ENCODE measurements at places on chromosomes 6 and 20.

DNA sequence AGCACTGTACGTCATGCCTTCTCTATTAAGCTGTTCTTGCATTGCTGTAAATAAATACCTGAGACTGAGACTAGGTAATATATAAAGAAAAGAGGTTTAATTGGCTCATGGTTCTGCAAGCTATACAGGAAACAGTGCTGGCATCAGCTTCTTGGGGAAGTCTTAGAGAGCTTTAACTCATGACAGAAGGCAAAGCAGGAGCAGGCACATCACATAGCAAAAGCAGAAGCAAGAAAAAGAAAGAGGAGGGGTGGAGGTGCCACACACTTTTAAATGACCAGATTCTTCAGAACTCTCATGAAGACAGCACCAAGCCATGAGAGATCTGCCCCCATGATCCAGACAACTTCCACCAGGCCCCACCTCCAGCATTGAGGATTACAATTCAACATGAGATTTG lies 30.1 kb downstream of the CYB5R4 start:
- DNase-seq: no peak

- no peak for DNase-seq
Observed at GRCh38 chr20:32354592-32355416, 3.3 kb upstream of the ASXL1 start.

- DNase-seq: no peak
Observed at GRCh38 chr6:145119081-145119480, 616.2 kb downstream of the EPM2A start.

DNA sequence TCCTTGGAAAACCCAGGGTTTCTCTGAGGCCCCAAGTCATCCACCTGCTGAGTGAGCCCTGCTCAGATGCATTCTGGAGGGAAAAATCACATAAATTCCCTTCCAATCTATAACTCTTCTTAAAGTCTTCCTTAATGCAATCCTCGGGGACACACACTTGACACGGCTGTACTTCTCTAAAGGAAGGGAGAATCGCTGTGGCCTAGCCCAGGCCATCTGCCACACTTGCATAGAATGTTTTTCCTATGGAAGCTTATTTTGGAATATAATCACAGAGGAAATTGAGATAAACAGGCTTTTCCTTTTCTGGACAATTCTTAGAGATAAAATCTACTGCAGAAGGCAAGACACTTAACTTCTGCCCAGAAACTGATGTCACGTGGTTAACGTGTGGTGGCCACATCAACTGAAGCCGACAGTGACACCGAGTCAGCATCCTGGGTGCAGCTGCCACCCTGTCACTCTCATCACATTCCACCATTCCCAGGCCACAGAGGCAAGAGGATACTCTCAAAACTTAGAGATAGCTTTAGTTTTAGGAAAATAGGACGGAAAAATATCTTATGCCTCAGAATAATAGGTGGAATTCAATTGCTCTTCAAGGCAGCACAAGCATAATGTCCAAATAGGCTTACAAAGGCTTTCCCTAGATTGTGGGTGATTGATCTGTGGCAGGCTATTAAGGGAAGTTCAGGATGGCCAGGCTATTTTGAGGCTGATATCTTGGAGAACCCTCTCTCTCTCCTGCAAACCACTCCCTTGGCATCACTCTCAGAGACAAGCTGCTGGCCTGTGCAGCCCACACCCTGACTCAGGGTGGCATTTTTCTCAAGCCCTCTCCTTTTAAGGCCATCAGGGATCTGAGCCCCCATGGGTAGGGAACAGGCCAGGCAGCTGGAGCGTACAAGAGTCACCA lies 29.6 kb downstream of the PSMB1 start:
- DNase-seq: no peak

GRCh38 chr20:25859649-25860530 lies 163.2 kb upstream of the ZNF337 start:
- DNase-seq: no peak

GRCh38 chr20:33909331-33909921 lies 84.3 kb upstream of the RALY start:
- peak; percentile 94 for DNase-seq

DNA sequence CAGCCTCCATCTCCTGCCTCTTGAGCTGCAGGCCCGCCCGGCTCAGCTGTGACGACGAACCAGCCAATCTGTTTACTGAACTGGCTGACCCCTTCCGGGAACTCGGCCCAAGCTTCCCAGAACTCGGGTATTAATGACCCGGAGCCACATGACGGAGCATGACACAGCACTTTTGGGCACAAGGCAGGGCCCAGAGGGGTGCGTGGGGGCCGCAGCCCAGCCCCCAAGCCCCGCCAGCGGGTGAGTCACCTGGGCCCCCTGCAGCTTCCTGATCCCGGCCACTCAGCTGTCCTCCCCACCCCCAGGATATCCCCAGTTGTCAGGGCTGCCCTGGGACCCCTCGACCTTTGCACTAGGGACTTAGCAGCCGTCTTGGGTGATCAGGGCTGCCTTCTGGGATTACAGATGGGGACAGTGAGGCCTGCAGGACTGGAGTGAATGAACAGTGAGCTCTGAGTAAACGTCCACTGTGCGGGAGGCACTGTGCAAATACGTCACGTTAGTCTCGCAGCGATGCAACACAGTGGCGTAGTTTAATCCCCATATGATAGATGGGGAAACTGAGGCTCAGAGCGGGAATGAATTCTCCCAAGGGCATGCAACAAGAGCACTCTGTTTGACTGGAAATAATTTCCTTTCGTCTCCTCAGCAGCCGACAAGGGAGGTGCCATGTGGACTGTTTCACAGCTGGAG lies 102.1 kb downstream of the CEBPB start:
- peak; percentile 77 for DNase-seq

- DNase-seq: no peak
Observed at GRCh38 chr20:59105581-59105980, 58.0 kb upstream of the ZNF831 start.

- DNase-seq: no peak
Observed at GRCh38 chr6:28203201-28203600, 21.9 kb upstream of the ZSCAN9 start.

DNA sequence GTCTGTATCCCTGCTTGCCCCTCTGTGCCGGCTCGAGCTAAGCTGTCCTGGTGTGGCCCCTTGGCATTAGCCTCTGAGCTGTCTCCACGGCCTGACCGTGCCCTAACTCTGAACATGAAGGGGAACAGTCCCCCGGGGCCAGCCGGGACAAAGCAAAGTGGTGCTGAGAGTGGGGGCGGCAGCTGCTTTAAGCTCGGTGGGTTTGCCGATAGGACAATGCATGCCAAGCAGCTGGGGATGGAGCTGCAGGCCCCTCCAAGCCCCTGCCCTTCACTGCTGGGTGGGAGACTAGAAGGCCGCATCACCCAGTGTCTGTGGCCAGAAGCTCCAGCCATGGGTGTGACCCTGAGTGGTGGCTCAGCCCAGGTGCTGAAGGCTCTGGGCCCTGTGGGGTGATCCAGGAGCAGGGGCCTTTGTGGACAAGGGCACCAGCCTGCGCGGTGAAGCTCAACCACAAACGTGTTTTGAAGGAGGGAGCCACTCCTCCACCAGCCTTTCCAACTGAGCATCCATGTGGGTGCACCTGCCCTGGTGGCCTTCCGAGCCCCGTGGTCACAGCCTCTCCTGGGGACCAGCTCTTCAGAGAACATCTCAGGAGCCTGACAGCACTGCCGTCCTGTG lies 242.5 kb downstream of the ERMARD start:
- DNase-seq: no peak

GRCh38 chr20:62480318-62480717 lies 4.5 kb upstream of the GATA5 start:
- DNase-seq: no peak

GRCh38 chr6:44926556-44926955 lies 401.6 kb upstream of the RUNX2 start:
- no peak for DNase-seq

DNA sequence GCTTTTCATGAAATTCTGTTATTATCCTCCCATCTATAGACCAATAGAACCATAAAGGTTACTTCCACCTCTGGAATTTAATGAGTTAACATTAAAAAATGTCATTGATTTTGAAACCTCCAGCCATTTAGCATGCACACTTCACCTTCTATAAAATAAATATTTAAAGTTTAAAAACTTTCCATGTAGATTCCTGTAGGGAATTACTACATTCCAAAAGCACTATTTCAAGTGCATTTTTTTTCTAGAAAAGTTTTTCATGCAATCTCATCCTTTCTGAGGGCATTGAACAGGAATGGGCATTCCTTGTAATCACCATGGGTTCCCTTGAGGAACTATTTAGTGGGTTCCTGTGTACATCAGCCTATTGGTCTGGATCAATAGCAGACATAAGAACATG lies 253.8 kb upstream of the RIN2 start:
- no peak for DNase-seq

- DNase-seq: no peak
Observed at GRCh38 chr20:4821590-4821989, 99.9 kb downstream of the PRND start.

GRCh38 chr6:89144354-89144906 lies 1.4 kb upstream of the PM20D2 start:
- DNase-seq: no peak

- no peak for DNase-seq
Observed at GRCh38 chr6:106115286-106115685, 29.1 kb downstream of the PRDM1 start.

DNA sequence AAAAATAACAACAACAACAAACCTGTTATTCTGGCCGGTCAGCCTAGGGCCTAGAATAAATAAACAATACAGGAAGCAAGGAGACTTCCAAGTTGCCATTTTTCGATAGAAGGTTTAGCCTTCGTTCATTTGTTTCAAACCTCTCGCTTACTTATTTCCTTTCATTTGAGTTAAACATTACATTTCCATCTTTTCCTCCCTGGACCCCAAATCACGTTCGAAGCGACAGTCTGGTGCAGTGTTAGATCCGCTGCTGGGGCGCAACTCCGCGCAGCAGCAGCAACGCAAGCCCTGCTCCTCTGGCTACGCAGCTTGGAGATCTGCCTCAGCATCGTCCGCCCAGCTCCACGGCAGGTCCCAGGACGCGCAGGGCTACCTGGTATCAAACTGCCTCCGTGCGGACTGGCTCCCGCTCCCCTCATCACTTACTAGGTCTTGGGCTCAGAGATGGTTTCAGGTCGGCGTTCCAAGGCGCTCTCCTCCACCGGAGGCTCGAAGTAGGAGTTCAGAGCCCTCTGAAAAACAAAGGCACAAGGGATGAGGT lies 530 bp downstream of the TDP2 start:
- DNase-seq: no peak

- no peak for DNase-seq
Observed at GRCh38 chr6:87393026-87393622, 14.6 kb upstream of the CFAP206 start.

GRCh38 chr6:80988286-80988685 lies 764.2 kb downstream of the TENT5A start:
- DNase-seq: no peak

DNA sequence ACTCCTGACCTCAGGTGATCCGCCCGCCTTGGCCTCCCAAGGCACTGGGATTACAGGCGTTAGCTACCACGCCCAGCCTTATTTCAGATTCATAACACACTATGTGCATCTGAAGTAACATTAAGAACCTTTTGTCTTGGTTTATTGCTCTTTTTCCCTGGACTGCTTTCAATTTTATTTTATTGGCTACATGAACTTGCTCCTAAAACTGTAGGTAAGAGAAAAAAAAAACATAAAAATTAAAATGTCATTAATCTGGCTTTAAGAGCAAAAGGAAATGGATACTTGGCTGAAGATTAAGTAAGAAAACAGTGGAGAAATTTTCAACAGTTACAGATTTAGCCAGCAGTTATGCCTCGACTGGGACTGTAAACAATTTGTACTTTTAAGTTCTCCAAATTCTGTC lies 62.5 kb downstream of the GJA1 start:
- DNase-seq: no peak

- no peak for DNase-seq
Observed at GRCh38 chr6:71491844-71492243, 203.2 kb downstream of the OGFRL1 start.

DNA sequence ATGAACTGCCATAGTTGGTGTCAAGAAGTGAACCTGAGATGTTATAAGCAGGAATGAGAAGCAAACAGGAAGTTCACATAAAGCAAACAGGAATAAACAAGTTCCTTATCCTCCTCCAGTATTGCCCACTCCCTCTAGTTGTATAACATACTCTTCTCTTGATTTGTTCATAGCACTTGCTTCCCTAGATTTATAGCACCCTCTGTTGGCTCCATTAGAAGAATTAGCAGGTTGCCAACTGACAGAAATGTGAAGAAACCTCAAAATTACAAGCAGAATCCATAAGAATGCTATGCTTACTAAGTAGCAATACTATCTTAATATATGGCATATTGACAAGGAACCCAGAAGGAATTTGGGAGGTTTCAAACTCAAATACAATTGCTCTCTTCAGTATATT lies 195.4 kb downstream of the TBX18 start:
- peak; percentile 47 for DNase-seq

DNA sequence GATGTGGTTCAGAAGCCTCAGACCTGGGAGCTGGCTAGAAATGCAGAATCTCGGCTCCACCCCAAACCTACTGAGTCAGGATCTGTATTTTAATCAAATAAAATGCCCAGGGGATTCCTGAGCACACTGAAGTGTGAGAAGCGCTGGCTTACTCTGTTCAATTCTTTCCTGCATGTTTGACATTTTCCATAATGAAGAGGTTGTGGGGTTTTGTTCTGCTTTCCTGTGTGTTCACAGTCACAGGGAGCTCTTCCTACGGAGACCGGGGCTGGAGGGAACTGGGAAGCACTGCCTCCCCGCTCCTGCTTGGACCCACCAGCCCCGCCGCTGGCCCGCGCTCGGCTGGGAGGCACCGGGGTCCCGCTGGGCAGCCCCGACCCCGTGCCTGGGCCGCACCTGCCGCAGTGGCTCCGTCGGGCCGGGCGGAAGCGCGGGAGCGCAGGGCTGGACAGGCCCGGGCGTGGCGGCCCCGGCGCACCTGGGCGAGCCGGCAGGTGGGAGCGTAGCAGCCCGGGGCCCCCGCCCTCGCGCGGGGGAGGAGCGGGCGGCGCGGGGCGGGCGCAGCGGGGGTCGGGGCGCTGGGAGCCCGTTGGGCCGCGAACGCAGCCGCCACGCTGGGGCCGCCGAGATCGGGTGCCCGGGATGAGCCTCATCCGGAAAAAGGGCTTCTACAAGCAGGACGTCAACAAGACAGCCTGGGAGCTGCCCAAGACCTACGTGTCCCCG lies at the start of gene MAPK13:
MAPK13 (plus strand) TSS at position 573 of the 726 bp plus-strand sequence; CDS start at position 643, 70 bp downstream.
- no peak for DNase-seq

DNA sequence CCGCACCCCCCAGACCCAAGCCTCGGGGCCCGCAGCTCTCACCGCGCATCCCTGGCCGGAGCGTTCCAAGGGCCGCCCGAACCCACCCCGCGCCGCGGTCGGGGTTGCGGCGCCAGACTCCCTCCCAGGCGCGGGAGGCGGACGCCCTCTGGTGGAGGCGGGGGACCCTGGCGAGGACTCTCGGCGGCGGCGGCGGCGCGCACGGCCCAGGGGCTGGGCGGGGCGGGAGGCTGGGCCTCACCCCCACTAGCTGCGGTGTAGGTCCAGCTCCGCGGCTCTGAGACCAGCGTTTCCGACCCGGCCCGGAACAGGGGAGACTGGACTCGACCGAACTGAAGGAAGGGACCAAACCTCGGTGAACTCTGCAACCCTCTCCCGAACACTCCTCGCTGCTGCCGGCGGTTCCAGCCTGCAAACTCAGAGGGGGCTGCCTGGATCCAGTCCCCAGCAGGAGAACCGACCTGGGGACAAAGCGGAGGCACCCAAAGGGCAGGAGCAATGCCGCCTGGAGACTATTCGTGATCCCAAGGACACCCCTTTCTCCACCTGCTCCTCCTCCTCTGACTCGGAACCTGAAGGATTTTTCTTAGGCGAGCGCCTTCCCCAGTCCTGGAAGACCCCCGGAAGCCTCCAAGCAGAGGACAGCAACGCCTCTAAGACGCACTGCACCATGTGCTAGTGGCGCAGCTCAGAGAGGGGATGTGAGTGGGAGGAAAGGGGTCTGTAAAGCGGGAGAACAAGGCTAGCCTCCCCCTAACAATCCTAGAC lies 859 bp upstream of the TOMM6 start:
- DNase-seq: peak; percentile 38

GRCh38 chr6:149905371-149905910 lies 7.5 kb upstream of the RAET1E start:
- no peak for DNase-seq

All from fibroblast of skin of left biceps (primary cell).